ENCODE measurements at places on chromosomes 5 and 9.

GRCh38 chr5:100423330-100423729, 111.8 kb upstream of the FAM174A start:
- DNase-seq, result no peak

GRCh38 chr5:151094852-151095245, 14.0 kb upstream of the TNIP1 start:
- DNase-seq, result no peak

DNA sequence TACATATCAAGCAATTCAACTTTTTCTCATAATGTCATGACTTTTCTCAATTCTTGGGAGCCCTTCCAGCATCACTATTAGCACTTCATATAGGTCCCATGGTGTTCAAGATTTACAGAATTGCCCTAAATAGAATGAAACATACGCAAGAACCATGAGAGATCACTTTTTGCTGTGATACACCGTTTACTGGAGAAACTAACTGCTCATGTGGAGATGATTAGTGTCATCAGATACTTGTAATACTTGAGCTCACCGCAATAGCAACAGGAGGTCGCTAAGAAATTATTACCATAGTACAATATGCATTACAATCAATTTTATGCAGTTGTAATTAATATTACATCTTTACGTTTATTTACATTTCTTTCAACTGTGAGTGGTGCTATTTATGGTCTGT, 4.8 kb upstream of the PCSK5 start:
- no peak for DNase-seq

DNA sequence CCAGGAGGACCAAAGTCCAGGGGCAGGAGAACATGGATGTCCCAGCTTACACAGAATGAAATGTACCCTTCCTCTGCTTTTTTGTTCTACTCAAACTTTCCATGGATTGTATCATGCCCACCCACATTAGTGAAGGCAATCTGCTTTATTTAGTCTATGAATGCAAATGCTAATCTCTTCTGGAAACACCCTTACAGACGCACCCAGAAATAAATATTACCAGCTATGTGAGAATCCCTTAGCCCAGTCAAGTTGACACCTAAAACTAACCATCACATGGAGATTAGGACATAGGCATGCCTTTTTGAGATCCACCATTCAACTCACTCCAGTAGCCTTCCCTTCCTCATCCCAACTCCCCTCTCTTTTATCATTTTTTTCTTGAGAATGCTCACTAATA, 6.1 kb upstream of the SPTLC1 start:
- DNase-seq, result no peak

GRCh38 chr9:134223591-134224122, 59.3 kb upstream of the RNU6ATAC start:
- no peak for DNase-seq

DNA sequence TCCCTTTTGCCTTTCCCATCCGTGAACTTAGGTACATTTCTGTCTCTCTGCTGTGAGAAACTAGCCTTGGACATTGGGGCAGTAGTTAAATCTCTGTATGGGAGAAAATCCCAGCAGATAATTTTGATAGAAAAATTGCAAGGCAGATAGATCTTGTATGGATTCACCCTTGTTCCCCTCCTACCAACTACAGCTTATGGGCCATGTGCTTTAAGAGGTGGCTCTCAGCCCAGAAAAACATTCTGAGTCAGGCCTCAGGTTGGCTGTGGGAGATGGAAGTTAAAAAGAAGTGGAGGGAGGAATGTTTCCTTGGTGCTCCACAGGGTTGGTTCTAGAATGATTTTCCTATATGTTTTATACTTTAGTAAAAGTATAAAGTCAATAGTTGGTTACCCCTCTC, 1.4 kb upstream of the KDM3B start:
- no peak for DNase-seq

DNA sequence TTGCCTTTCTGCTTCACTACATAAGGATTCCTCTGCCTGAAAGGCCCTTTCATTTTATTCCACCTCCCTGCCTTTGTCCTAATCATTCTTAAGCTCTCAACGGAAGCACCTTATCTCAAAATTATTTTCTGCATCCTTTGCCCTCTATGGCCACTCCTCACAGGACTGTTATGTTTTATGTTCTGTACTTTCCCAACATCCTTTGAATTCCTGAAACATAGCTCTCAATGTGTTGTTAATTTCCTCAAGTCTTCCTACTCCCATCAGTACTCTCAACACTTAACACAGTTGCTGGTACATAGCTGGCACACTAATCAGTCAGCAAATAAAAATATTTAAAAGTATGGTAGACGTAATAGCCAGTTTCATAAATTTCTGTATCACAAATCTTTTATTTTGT, 193.0 kb downstream of the RFX3 start:
- DNase-seq, result no peak

GRCh38 chr9:108662091-108662875, 193.5 kb downstream of the ACTL7B start:
- no peak for DNase-seq
